ENCODE measurements at places on chromosomes 6 and 20. TPM values are rescaled to one million over a fixed set of nuclear protein-coding genes. Genes with fewer than 3 reads are reported as not detected.
A peak's percentile ranks its signal among the peaks of the same experiment; 100 is the strongest.

DNA sequence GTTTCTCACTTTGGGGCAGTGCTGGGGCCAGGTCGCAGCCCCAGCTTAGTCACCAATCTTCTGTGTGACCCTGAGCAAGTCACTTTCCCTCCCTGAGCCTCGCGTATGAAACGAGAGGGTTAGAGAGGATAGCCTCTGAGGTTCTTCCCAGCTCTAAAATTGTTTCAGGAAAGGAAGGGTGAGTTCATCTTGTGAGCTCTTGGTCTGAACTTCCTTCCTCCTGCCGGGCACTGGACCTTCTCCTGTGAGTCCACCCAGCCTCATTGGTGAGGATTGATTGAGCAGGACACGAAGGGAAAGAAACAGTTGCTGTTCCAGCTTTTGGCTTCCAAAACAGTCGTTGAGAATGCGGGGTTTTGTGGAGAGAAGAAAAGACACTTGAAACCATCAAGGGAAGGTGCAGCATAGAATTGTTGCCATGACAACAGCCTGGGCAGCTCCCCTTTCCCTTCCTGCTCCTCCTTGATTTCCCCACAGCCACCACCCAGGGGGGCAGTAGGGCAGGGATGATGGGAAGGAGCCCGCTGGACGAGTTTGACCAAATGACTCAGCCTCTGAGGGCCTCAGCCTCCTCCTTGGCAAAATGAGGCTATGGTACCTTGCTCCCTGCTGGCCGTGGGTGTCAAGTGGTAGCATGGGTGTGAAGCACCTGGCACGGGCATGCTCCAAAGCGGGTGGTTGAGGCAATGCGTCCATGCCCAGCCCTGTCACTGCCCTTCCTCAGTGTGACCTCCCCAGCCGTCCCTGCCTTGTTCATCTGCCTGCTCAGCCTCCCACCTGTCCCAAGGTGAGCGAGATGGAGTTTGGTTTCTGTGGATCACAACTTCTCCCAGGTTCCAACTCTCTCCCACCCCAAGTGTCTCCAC lies 107.8 kb downstream of the CDC5L start:
- DNase-seq = no peak

GRCh38 chr20:32067234-32067821 lies 15.3 kb downstream of the HCK start:
- DNase-seq = no peak

- DNase-seq = no peak
Observed at GRCh38 chr6:161133963-161134362, 139.9 kb downstream of the AGPAT4 start.

GRCh38 chr6:107264357-107264840 lies 149.1 kb upstream of the BEND3 start:
- no peak for DNase-seq

DNA sequence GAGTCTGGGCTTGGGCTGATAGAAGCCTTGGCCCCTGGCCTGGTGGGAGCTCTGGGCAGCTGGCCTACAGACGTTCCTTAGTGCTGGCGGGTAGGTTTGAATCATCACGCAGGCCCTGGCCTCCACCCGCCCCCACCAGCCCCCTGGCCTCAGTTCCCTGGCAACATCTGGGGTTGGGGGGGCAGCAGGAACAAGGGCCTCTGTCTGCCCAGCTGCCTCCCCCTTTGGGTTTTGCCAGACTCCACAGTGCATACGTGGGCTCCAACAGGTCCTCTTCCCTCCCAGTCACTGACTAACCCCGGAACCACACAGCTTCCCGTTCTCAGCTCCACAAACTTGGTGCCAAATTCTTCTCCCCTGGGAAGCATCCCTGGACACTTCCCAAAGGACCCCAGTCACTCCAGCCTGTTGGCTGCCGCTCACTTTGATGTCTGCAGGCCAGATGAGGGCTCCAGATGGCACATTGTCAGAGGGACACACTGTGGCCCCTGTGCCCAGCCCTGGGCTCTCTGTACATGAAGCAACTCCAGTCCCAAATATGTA lies 957 bp upstream of the VEGFA start:
- DNase-seq = no peak

- no peak for DNase-seq
Observed at GRCh38 chr6:37648465-37649330, 49.0 kb downstream of the MDGA1 start.

GRCh38 chr6:16921399-16922110 lies 160.3 kb upstream of the ATXN1 start:
- DNase-seq = no peak

DNA sequence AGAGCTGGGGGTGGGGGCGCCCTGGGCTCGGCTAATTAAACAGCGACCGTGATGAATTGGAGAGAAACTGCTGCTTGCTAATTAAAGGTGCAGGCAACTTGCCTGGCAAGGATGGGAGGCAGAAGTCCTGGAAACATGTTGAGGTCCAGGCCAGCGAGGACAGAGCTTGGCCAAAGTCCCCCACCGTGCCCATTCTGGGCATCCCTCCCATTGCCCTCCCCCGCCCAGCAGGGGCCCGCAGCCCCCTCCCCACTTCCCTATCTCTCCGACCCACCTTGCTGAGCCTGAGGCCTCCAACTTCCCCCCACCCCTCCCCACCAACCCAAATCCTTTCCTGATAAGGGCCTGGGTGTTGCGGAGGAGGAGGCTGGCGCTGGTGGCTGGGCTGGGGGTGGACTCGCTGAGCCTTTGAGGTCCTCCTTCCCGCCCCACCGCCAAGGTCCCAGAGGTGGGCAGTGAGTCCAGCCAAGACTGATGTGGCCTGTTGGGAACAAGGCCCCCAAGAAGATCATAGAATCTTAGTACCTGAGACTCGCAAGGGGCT lies 23.3 kb downstream of the C20orf203 start:
- no peak for DNase-seq

GRCh38 chr6:169652896-169653295 lies 48.9 kb downstream of the WDR27 start:
- no peak for DNase-seq

DNA sequence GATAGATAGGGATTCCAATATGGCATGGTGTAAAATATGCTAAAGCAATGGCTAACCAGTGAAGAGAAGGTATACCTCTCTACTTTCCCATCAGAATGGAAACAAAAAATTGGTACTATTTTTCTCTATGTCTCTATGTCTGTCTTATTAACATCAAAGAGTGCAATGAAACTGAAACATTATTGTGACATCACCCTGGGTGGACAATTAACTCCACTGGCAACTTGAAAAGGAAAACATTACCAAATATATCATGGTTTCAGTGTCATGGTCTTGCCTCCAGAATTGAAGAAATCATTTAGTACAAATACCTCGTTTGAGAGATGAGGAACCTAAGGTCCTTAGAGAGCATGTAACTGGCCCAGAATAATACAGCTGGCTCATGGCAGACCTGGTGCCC lies 1132.5 kb upstream of the MAP3K7 start:
- no peak for DNase-seq

- DNase-seq = no peak
Observed at GRCh38 chr6:17419189-17419575, 25.8 kb downstream of the CAP2 start.

DNA sequence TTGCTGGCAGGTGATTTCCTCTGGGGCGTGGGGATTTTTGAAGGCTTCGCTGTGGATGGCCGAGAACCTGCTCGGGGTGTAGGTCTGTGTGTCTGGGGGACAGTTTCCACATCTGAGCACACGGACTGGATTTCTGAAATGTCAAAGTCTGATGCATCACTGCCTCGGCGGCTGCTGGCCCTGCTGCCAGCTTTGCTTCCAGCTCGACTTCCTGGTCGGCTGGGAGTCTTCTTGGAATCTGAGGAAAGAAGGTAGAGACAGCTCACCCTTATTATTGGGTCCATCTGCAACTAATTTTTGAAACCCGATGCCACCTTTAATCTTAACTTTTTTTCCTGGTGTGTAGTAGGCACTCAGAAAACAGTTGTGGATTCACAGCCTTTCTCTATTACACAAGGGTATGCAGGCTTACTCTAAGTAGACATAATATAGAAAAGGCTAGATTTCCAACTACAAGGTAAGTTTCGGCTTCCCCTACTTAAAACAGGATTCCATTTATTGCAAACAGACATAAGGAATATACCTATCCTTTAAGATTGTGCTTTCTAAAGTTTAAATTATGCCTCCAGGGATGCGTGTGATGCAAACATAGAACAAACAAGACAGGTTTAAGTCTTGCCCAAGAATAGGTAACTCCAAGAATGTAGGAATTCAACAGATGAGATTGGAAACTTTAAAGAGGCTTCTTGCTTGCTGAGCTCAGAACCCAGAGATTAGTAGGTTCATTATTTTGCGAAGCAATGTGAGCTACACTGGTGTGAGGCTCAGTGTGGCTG lies 183.5 kb downstream of the DST start:
- no peak for DNase-seq

- DNase-seq = no peak
Observed at GRCh38 chr6:139064981-139065665, 36.6 kb downstream of the ABRACL start.

DNA sequence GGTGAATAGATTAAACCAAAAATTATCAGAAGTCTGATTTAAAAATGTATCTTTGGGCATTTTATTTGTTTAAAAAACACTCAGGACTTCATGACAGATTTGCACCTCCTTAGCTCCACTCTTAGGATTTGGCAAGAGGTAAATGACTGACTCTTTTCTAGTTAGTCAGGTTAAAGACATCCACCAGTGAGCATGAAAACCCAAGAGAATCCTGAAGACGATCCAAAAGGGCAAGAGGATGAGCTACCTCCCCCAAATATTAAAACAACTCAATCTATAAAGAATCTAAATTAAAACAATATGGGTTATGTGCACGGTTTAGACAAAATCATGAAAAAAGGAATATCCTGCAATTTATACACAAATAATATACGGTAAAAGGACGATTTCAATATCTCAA lies 89.4 kb upstream of the OPRM1 start:
- DNase-seq = no peak

DNA sequence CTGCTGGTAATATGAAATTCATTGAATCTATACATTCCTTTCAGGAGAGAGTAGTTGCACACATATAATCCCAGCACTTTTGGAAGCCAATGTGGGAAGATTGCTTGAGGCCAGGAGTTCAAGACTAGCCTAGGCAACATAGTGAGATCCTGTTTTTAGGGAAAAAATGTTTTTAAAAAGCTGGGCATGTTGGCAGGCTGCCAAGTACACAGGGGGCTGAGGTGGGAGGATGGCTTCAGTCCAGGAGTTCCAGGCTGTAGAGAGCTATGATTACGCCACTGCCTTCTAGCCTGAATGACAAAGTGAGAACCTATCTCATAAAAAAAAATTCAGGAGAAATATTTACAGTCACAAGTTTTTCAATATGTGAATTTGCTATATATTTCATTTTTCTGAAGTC lies 71.9 kb downstream of the GRM1 start:
- no peak for DNase-seq

DNA sequence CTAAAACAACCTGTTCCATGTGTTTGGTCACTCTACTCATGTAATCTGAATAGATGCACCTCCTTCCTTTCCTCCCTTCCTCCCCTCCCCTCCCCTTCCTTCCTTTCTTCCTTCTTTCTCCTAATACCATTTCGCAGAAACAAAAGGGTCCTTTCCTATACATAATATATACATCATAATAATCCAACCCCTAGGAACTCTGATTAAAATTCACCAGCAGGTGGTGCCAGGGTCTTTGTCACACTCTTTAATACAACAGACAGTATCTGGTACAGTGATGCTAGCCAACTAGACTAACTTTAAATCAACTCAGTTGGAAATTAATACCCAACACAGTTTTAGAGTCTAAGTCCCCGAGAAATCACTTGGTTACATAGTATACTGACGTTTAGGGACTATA lies 181.2 kb upstream of the SHLD1 start:
- no peak for DNase-seq

GRCh38 chr6:48986845-48987244 lies 476.2 kb downstream of the MMUT start:
- DNase-seq = peak; percentile 16

GRCh38 chr6:158661156-158661685 lies 11.4 kb downstream of the SYTL3 start:
- DNase-seq = no peak

- no peak for DNase-seq
Observed at GRCh38 chr6:42627044-42627443, 63.2 kb downstream of the UBR2 start.

GRCh38 chr6:151740820-151741219 lies 66.7 kb upstream of the ESR1 start:
- DNase-seq = no peak

DNA sequence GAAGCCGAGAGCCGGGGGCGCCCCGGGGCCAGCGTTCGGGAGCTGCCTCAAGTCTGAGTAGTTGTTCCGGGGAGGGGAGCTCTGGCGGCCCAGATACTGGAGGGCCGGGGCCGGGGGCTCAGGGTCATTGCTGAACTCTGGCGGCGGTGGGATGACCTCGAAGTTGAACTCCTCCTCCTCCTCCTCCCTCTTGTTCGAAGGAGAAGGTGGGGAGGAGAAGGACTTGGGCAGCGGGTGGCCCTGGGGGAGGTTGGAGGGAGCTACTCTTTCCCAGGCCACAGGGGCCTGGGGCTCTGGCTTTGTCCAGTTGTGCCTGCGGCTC lies 37.7 kb downstream of the C6orf132 start:
- DNase-seq = no peak

- DNase-seq = no peak
Observed at GRCh38 chr6:39951716-39952115, 17.5 kb upstream of the MOCS1 start.

DNA sequence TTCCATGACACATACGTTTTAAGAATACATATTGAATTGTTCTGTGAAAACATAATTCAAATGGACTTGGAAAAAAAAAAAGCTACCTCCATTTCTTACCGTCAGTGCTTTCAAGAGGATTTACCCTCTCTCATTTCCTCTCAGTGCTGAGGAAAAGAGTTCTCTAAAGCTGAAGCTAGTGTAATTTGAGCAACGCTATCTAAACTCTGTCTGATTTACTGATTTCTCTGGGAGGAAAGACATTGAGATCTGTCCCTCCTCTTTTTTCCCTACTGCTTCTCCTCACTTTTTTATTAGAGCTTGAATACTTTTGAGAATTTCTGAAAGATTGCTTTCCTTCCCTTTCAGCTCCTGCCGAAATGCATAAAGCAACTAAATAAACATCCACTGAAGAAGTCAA lies 41.2 kb upstream of the GRIK2 start:
- no peak for DNase-seq

- no peak for DNase-seq
Observed at GRCh38 chr6:1387876-1388629, 1.3 kb upstream of the FOXF2 start.

GRCh38 chr6:2245877-2246863 lies 765 bp upstream of the GMDS start:
- peak; percentile 92 for DNase-seq

GRCh38 chr6:35216412-35216732 lies 2.6 kb downstream of the SCUBE3 start:
- DNase-seq = no peak

The SLC2A10 gene
- polyA plus RNA-seq = 10.9 TPM

The OTOR gene
- not detected for polyA plus RNA-seq

The FGD2 gene
- 1.7 TPM for polyA plus RNA-seq

The MLN gene
- not detected for polyA plus RNA-seq

The CTCFL gene
- not detected for polyA plus RNA-seq

The ZFP57 gene
- 1.1 TPM for polyA plus RNA-seq

The STXBP5 gene
- polyA plus RNA-seq = 14.1 TPM

The SIM1 gene
- 4.5 TPM for polyA plus RNA-seq

The SPATA25 gene
- 1.7 TPM for polyA plus RNA-seq

The ZNF165 gene
- 4.0 TPM for polyA plus RNA-seq

The TENT5A gene
- polyA plus RNA-seq = 3.2 TPM

The FAM83C gene
- not detected for polyA plus RNA-seq

Measured in pancreas (tissue), 10 donors.